ENCODE measurements at places on chromosomes 12 and 14.

DNA sequence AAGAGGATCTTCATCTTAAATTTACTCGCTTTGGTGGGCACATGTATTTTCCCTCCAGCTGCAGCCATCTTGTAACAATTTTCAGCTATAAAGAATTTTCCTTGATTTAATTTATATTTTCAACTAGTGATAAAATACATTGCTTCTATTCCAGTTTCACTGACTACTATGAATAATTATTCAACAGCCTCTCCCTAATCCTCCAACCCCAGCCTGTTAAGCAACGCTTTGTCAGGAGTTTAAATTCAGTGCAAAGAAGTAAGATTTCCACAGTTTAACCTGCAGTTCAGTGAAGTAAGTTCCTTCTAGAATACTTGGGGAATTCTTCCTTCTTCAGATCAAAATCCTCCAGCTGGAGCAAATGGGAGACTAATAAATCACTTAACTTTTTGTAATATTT is 180.2 kb downstream of the MSRB3 start:
- no peak for DNase-seq

DNA sequence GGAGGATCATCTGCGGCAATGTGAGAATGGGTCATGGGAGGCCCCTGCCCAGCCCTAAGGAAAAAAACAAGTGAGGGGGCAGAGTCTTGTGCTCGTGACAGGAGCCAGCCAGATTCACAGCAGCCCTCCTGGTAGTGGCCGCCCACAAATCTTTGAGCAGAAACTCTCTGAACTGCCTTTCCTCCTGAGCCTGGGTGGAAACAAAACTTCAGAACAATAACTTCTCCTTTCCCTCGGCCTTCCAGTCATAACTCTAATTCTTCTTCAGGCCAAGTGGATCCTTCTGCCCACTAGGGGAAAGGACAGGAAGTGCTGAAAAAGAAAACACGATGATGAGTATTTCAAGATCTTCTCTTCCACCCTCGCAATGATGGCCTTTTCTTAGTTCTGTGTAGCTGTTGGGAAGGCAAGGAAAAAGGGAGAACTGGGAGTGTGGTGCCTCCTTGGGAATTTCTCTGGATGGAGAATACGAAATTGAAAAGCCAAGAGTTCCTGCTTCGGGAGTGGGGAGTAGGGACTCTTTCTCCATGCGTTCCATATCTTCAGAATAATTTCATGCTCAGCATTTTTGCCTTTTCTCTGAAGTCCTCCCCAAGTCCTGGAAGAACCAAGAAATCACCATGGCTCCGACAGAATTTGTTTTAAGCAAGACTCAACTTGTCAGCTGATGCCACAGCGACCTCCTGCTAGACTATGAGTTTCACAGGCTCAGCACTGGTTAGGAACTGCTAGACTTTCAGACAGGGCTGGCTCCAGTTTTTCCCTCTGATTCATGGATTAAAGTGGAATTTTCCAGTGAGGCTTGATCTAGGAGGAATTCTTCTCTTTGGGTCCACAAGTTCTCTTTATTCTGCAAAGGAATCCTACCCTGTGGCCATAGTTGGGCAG is 188.9 kb downstream of the CAND1 start:
- DNase-seq, result no peak

GRCh38 chr14:35286003-35286600 is 6.1 kb upstream of the PSMA6 start:
- no peak for DNase-seq

GRCh38 chr12:115140981-115141655 is 457.1 kb upstream of the TBX3 start:
- DNase-seq, result peak; percentile 71

DNA sequence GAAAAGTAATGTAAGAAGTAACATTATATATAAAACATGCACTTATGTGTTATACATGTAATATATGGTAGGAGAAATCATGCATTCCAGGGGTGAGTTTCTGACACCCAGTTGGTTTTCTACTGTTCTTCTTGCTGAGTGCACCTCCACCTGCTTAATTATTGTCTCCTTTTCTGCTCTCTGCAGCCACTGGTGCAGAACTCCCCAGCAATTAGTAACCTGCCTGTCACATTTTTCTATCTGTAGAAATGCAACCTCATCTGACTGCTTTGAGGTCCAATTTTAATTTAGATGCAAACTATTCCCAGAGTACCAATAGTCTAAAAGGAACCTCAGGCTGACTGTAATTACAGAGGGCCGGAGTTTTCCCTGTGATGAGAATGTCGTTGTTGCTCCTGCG is 842.1 kb downstream of the AACS start:
- no peak for DNase-seq

DNA sequence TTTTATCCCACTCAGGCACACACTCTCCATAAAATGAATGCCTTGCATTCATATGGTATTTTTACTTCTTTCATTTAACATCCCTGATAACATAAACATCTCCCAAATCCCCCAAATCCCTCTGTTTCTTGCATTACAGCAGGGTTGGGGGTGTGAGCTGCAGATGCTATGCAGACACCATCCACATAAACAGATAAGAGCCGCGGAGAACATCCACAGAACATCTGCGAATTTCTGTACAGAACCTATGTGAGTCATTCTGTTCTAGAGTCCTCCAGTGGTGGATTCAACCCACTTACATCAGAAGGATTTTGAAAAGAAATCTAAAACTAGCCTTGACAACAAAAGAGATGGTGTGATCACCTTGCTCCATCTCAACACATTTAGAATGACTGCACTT is 20.3 kb downstream of the FBLN5 start:
- DNase-seq, result no peak

DNA sequence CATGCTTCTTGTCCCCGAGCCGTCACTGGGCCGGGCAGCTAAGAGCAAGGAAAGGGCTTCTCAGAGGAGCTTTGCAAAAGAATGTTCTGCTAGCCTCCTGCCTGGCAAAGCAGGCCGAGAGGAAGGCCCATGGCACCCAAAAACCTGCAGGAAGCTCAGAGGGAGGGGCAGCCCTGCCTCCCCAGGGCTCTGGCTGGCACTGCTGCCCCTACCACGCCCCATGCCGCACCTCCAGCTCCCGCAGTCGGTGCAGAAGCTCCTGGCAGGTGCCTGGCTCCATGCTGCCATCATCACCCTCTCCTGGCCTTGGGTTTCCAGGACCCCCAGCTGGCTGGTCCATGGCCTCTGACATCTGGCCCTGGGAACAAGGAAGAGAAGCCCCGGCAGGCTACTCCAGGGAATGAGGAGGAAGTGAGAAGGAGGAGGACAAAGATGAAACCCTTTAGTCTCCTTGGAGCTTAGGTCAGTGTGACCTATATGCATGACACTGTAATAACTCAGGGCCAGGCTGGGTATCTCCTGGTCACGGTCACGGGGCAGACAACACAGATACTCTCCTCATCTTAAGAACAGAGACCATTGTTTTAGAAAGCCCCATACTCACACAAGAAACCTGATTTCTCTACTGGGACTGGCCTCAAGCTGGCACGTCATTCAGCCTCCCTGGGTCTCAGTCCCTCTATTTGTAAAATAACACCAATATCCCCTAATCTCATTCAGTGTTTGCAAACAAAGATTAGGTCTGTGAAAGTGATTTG is 24.3 kb downstream of the NCKAP5L start:
- no peak for DNase-seq

GRCh38 chr12:119147847-119148448 is 30.8 kb upstream of the HSPB8 start:
- DNase-seq, result peak; percentile 95

DNA sequence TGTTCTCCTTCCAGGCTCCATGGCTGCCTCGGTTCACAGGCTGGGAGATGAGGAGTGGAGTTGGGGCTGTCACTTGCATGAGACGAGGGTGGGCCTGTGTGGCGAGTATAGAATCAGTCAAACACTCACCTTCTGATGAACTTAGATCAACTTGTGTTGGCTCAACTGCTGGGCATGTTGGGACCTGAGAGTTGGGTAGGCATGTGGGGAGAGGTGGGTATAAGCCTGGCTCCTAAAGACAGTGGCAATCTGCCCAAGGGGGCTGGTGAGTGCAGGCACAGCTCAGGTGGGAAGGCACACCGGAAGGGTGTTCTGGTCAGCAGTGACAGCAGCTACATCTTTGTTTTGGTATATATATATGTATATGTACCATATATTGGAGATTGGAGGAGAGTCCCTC is 30.1 kb upstream of the TDRD9 start:
- no peak for DNase-seq

DNA sequence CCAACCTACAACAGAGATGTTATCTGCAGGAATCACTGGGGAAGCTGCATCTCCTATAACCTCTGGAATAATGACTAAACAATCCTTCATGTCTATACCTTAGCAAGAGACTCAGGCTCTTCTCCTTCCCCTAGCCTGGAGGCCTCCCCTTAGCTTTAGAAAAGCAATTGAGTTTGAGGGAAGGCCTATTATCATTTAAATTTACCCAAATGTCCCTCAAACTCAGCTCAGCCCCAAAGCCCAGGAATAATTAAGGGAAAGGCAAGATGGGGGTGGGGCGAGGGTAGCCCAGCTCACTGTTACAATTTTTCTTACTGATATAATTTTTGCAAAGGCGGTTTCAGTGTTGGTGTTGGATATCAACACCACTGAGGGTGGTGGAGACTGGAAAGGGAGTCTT is 151.4 kb upstream of the EEA1 start:
- DNase-seq, result no peak

GRCh38 chr12:64160711-64161060 is 61.4 kb downstream of the KICS2 start:
- DNase-seq, result no peak

GRCh38 chr12:70507442-70507841 is 129.8 kb downstream of the PTPRB start:
- no peak for DNase-seq

- DNase-seq, result no peak
Observed at GRCh38 chr12:103913100-103913499, 17.1 kb upstream of the HSP90B1 start.

DNA sequence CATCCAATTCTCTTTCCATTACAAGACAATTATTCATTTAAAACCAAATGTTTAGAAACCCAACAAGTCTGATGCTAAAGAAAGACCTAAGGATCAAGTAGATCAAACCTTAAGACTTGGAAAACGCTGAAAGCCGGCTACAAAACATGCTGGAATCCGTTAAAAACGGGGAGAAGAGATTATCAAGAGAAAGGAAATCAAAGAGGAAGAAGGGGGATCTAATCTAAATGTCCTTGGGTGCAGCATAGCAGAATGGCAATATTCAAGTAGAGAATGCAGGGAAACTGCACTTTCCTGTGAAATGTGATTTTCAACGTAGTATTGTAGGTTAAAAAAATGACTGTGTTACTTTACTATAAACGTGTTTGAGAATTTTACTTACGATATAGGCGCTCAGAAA is 1.3 kb downstream of the PPP1R13B start:
- DNase-seq, result no peak

- no peak for DNase-seq
Observed at GRCh38 chr14:92264195-92264594, 58.8 kb upstream of the SLC24A4 start.

- no peak for DNase-seq
Observed at GRCh38 chr14:106286697-106287290, 760.4 kb downstream of the TMEM121 start.

DNA sequence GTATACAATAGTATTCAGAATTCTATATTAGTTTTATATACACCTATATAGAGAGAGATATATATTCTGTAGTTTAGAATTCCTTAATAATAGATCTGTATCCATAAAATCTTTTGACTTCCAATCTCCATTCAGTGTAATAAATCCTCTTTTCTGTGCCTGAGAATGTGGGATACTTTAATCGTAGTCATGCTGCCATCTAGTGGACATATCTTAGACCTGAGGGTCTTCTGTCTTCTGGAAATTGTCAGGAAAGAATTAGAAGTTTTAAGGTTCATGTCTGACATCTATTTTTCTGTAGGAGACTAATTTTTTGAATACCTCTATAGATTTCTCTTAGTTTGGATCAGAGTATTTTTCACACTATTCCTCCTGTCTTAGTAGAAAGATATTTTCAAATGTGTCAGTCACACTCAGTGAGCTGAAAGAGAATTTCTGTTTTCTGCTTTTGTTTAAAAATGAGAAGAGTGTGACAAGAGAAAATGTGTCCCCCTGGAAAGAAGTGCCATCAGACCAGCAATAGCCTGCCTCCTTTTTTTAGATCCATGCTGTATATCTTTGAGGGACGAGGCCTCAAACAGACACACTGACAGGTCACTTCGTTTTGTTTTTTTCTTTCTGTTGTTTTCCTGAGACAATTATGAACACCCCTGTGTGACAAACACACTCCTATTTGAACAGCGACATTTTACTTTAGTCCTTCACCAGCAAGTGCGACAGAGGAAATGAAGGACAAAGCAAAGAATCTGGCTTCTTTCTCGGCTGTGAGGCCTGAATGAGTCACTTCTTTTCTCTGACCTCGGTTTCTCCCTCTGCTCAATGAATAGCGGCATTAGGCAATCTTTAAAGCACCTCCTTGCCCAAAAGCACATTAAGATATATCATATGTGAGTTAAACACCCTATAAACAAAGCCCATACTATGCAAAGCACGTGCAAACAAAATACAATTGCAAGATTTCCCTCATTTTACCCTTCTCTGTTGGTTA is 96.3 kb downstream of the GALC start:
- no peak for DNase-seq

DNA sequence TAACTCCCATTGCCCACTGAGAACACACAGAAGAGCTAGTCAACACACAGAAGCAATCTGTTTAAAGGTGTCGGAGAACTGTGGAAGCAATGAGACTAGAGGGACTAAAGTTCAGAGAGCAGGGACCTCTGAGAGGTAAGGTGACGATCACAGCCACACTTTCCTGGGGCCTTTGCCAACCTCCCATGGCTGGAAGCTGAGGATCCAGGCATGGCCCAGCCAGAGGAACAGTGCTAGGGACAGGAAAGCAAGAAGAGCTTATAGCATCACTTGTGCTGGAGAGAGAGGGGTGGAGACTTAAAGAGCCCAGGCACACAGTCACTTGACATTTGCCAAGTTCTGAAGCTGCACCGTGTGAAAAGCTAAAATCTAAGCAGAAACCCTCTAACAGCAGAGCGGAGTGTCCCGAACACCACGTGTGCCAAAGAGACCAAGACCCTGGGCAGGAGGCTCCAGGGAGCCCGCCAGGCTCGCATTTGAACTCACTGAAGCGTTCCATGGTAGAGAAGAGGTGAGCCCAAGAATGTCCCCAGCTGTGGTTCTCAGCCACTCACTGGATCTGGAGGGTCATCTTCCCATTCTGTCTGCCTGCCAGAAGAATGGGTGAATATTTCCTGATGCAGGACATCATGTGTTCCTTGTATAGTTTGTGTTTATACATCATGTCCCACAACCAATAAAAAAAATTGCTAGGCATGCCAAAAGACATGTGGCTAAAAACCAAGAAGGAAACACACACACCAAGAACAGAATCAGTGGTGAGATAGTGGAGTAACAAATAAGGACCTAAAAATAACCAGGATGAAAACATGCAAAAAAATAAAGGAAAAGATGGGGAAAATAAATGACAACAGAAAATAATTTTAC is 174.0 kb upstream of the C14orf180 start:
- peak; percentile 37 for DNase-seq

- peak; percentile 74 for DNase-seq
Observed at GRCh38 chr12:119225454-119225853, 46.7 kb downstream of the HSPB8 start.

- DNase-seq, result peak; percentile 2
Observed at GRCh38 chr12:5102261-5102789, 58.6 kb downstream of the KCNA5 start.

- peak; percentile 78 for DNase-seq
Observed at GRCh38 chr12:51926718-51927117, 19.4 kb downstream of the ACVRL1 start.

- peak; percentile 74 for DNase-seq
Observed at GRCh38 chr12:58296863-58297262, 355.5 kb downstream of the ATP23 start.

GRCh38 chr14:100065942-100066574 is 836 bp downstream of the EVL start:
- no peak for DNase-seq
